ENCODE measurements at places on chromosomes 5 and 9.

- no peak for DNase-seq
Observed at GRCh38 chr5:135707302-135707701, 127.2 kb upstream of the SLC25A48 start.

DNA sequence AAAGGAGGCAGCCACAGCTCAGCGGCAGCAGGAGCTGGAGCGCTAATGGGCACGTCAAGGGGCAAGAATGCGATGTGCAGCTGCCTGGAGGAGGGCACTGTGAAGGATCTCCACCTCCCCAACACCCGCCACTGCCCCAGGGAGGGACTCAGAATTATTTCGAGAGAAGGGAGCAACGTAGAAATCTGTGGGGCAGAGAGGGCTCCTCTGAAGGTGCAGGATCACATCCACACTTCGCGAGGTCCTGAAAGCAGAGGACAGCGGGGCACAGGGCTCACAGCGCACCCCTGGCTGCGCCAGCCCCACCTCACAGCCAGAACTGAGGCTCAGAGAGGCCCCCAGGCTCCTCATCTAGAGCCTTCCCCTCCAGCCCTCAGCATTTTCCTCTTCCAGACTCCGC is 7.9 kb downstream of the COL23A1 start:
- no peak for DNase-seq

DNA sequence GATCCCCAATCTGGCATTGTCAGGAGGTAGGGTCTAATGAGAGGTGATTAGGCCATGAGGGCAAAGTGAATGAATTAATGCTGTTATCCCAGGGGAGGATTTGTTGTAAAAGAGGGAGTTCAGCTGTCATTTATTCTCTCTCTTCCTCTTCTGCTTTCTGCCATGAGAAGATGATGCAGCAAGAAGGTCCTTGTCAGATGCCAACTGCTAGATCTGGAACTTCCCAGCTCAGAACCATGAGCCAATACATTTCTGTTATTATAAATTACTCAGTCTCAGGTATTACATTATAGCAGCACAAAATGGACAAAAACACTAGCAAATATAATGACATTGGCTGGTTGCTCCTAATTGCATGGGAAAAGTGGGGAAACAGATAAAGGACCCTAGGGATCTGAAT is 15.6 kb upstream of the BICD2 start:
- no peak for DNase-seq

- DNase-seq: no peak
Observed at GRCh38 chr5:7976411-7977190, 107.7 kb downstream of the MTRR start.

- no peak for DNase-seq
Observed at GRCh38 chr5:9316041-9316440, 229.8 kb downstream of the SEMA5A start.

DNA sequence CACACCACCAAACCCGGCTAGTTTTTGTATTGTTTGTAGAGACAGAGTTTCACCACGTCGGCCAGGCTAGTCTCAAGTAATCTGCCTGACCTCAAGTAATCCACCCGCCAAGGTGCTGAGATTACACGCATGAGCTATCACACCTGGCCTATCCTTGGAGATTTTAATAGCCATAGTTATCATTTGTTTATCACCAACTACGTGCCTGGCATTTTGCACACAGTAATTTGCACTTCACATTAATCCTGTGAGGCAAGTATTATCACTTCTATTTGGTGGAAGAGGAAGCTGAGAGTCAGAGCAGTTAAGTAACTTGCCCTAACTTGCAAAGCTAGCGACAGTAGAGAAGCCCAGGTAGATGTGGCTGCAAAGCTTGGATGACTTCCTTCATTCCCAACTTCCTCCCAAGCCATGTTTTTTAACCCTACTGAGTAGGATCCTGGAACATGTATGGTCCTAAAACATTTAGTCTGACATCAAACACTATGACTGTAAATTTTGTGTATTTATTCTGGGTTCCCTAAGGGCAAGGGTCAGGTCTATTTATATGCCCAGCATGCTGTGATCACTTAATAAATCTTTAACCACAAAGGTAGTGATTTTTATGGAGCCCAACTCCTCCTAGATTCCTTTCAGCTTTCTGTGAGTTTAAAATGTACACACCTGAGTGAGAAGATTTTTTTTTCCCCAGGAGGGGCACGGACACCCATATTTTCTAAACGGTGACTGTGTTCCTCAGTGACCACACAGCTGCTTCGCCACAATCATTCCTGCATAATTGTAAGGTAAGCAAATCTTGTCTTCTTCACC is 100.2 kb upstream of the RAI14 start:
- DNase-seq: no peak

- DNase-seq: no peak
Observed at GRCh38 chr9:11915699-11916098, 777.5 kb upstream of the TYRP1 start.

GRCh38 chr5:137146402-137146890 is 352.7 kb downstream of the SPOCK1 start:
- DNase-seq: no peak

Measured in effector memory CD4-positive, alpha-beta T cell (primary cell).